Activated CD4-positive, alpha-beta T cell treated with anti-CD3 and anti-CD28 coated beads for 1 hour (primary cell): ENCODE measurements at places on chromosomes 6 and 20.

DNA sequence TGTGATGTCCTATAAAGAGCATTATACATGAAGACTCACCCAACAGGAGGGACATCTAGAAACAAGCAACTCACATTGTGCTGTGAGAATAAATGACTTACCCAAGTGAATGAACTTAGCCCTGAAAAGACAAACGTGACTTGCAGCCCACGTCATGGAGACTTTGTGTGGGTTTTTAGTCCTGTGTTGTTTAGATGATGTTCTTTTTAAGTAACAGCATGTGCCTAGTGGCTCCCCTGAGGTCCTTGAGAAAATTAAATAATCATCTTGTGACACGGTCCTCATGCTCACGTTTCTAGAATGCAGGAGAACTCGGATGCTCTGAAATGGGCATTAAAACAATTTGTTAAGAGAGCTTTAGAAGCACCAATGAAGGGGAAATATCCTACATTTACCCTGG lies 165.1 kb downstream of the SASH1 start:
- DNase-seq, result no peak

- no peak for DNase-seq
Measured at GRCh38 chr6:139549561-139550070, 175.2 kb upstream of the CITED2 start.

DNA sequence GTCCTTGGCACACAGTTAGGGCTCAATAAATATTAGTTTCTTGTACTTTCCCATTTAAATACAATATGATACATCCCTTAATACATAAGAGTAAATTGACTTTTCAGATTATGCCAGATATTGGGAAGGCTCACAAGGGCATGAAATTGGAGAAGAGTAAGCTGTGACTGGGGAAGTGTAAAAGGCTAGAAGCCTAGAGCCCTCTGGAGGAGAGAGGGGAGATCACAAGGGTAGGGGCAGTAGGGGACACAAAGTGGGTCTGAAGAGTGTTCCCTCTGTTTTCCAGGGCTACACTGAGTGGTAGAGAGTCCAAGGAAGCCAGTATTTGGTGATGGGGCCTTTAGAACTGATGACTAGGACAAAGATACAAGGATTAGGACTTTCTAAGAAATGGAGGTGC lies 562.9 kb upstream of the CHD6 start:
- no peak for DNase-seq

- no peak for DNase-seq
Measured at GRCh38 chr6:160978141-160978901, 13.2 kb upstream of the MAP3K4 start.

DNA sequence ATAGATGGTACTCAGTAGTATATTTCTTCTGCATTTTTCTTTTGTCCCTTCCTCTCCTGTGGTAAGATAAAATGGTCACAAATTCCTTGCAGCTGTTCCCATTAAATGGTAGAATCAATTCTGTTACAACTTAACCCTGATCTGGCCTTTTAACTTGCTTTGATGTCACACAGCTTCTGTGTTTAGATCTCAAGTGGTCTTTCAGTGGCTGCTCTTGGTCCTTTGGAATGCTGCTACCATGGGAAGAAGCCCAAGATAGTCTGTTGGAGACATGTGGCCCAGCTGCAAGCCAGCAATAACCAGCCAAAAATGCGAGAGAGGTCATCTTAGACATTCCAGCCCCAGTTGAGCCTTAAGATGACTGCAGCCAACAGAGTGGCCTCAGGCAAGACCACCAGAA lies 429.7 kb downstream of the KIF16B start:
- DNase-seq, result no peak
